ENCODE measurements at places on chromosomes 7 and 10.

- no peak for DNase-seq
Observed at GRCh38 chr10:31083765-31084184, 52.1 kb upstream of the ZNF438 start.

GRCh38 chr10:44143556-44143955 lies 241.3 kb downstream of the CXCL12 start:
- no peak for DNase-seq

- no peak for DNase-seq
Observed at GRCh38 chr7:81811956-81812865, 42.4 kb upstream of the HGF start.

- no peak for DNase-seq
Observed at GRCh38 chr7:123929655-123930054, 4.6 kb downstream of the SPAM1 start.

DNA sequence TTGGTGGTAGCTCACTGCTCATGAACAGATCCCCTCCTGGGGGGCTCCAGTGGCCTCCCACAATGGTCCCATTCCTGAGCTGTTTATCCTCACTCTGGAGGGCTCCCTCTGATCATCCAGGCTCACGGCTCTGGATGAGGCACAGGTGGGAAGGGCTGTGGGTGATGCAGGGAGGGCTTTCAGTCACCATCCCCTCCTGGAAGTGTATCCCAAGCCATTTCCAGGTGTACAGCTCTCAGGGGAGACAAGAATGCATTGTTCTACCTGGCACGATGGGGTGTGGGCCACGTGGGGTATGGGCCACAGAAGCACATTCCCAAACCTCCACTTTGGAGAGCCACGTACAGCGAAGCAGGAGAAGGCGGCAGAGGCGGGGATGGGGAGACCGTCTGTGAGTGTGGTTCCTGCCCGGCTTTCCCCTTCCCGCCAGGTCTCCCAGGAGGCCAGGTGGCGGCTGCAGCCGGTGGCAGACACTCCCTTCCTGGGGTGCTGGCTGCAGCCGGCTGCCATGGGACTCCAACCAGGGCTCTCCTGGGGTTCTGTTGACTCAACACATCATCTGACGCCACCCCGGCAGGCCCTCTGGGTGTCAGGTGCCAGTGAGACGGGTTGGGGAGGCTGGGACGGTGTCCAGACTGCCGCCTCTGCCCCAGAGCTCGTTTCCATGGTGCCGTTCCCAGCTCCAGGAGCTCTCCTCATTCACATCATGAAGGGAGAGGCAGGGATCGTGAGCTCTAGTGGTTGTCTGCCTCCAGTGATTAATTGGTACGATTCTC lies 169.7 kb upstream of the RHEB start:
- no peak for DNase-seq

GRCh38 chr7:153641199-153641598 lies 411.0 kb upstream of the DPP6 start:
- no peak for DNase-seq

DNA sequence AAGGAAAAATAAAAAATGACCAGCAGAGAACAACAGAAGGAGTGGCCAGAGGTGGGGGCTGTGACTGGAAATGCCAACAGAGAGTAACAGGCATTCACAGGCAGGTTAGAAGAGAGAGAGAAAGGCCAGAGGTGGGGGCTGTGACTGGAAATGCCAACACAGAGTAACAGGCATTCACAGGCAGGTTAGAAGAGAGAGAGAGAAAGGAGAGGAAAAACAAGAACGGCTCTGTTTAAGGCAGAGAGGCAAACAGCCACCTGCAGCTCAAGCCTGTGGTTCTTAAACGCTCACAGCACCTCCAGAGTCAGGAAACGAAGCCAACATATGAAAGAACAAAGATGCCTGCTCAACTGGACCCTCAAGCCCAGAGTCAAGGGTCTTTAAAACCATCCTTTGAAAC lies 39.5 kb upstream of the DGKI start:
- DNase-seq = no peak

- DNase-seq = no peak
Observed at GRCh38 chr10:62426086-62426485, 51.9 kb downstream of the ZNF365 start.

- DNase-seq = no peak
Observed at GRCh38 chr7:131649879-131650278, 93.5 kb upstream of the PODXL start.

DNA sequence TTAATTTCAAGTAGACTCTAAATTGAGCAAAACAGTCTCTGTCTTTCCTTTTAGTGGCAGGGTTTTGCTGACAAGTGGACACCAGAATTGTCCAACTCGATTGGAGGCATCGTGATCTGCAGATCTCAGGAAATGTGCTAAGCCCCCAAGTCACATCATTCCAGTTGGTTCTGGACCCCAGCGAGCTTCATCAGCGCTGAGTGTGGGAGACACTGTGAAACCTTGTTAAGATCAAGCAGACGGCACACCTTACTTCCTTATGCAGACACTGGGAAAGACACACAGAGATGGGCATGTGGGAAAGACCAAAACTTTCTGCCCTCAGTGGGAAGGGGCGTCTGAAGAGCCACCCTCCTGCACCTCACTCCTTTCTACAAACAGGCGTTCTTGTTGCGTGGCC lies 440.8 kb downstream of the GLRX3 start:
- DNase-seq = no peak

DNA sequence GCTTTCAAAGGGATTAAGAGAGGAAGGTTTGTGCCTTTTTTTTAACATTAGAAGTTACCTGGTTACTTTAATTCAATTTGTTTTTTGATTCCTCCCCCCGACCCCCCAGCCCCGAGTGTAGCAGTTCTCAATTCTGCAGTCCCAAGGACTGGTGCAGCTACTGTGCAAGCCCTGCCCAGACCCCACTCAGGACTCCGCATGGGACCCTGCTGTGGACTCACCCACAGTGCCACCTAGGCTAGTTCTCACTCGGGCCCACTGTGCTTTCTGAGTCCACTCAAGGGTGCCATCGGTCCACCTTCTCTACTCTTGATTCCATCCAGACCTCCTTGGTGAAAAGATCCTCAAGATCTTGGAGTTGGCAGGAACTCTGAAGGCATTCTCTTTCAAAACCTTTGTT lies 77.4 kb downstream of the VOPP1 start:
- DNase-seq = no peak

DNA sequence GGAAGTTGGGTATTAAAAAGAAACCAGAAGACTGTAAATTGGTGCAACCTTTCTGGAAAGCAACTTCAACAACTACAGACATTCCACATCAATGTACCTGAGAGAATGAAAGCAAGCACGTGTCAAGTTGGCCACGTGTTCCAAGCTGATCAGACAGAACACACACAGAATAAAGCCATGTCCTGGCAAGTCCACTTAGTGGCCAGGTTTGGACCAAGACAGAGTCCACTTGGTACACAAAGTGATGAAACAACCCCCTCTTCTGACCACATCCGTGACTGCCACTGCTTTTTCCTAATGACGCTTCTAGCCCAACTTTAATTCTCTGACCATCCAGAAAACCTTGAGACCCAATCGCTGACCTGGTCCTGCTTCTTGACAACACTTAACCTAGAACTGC lies 109.4 kb downstream of the ABLIM1 start:
- DNase-seq = no peak

- DNase-seq = no peak
Observed at GRCh38 chr7:105587909-105588635, 6.8 kb upstream of the EFCAB10 start.

GRCh38 chr10:43648095-43648397 lies 635 bp downstream of the ZNF32 start:
- DNase-seq = no peak

DNA sequence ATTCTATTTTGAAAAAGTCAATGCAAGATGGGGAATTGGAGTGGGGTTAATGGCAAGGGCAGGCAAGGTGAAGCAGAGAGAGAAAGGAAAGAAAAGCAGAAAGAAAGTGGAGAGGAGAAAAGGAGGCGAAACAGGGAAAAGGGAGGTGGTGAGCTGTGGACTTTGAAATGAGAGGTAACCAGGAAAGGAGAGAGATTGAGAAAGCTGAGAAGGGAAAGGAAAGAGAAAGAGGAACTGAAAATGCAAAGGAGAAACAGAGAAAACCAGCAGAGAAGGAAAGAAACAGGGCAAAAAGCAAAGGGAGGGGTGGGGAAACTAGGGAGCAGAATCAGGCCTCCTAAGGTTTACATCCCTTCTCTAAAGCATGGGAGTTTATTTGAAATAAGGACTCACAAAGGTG lies 72.5 kb upstream of the TPK1 start:
- DNase-seq = no peak

DNA sequence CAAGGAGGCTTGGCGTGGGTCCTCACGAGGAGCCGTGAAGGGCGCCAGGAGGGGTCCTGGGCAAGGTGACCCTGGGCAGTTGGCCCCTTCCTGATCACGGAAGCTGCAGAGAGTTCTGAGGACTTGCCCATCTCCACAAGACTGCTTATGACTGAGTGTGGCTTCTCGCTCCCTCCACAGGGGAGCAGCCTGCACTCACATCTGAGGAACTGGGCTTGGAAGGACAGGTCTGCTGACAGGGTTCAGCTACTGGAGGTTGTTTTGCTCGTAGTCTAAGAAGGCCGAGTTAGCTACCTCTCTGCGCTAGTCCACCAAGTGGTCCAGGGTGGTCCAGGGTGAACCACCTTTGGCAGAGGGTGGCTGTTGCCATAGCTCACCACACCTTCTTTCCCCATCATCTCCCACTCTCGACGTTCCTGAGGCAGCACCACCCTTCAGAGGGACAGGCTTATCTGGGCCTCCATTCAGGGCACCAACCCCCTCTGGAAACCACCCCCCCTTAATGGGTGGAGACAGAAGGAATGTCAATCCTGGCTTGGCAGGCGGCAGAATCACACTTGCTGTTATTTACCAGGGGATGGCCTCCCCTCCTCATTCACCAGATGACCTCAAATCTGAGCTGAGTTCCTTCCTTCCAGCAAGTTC lies 38.2 kb downstream of the FAM53B start:
- DNase-seq = no peak

Measured in cortex of kidney (tissue), 1 donor.